ENCODE measurements at places on chromosomes 2 and 18.

- no peak for DNase-seq
Measured at GRCh38 chr2:148542614-148543013, 101.9 kb upstream of the EPC2 start.

GRCh38 chr2:121570036-121570666 lies 39.5 kb downstream of the RNU4ATAC start:
- DNase-seq = no peak

DNA sequence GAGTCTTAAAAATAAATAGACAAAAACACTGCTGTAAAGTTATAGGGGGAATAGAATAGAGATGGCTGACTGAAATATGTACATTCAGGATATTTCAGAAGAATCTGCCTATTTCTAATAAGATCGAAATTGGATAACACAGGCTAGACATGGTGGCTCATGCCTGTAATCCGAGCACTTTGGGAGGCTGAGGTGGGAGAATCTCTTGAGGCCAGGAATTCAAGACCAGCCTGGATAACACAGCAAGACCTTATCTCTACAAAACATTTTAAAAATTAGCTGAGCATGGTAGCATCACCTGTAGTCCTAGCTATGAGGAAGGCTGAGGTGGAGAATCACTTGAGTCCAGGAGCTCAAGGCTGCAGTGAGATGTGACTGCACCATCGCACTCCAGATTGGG lies 146.6 kb upstream of the CCDC150 start:
- DNase-seq = no peak

GRCh38 chr2:240223631-240224030 lies 83.2 kb upstream of the OTOS start:
- no peak for DNase-seq

GRCh38 chr18:77079088-77079487 lies 53.5 kb downstream of the MBP start:
- no peak for DNase-seq

GRCh38 chr2:191045141-191045540 lies 31.2 kb upstream of the STAT1 start:
- DNase-seq = no peak

- DNase-seq = no peak
Measured at GRCh38 chr18:45962866-45963265, 4.3 kb downstream of the EPG5 start.

GRCh38 chr2:73323551-73323950 lies 30.2 kb upstream of the EGR4 start:
- DNase-seq = no peak

- DNase-seq = no peak
Measured at GRCh38 chr2:220669324-220669723, 902.8 kb downstream of the EPHA4 start.

GRCh38 chr2:181991171-181991885 lies 5.7 kb downstream of the PPP1R1C start:
- no peak for DNase-seq

GRCh38 chr2:234671716-234672115 lies 174.8 kb upstream of the ARL4C start:
- DNase-seq = no peak

DNA sequence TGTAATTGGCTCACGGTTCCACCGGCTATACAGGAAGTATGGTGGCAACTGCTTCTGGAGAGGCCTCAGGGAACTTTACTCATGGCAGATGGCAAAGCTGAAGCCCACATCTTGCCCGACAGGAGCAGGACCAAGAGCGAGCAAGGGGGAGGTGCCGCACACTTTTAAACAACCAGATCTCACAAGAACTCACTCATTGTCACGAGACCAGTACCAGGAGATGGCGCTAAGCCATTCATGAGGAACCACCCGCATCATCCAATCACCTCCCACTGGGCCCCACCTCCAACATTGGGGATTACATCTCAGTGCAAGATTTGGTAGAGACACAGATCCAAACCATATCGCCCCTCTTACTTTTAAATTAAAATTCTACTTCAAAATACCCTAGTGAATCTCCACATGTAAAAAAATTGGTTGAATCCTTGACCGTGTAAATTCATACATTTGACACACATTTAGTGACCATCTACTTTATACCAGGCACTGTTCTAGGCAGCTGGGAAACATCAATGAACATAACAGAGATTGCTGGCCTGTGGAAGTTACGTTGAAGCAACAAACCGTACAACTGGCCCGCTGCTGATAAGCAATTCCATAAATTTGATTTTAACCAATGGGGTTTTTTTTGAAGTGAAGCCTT lies 87.6 kb downstream of the ALPK2 start:
- no peak for DNase-seq

DNA sequence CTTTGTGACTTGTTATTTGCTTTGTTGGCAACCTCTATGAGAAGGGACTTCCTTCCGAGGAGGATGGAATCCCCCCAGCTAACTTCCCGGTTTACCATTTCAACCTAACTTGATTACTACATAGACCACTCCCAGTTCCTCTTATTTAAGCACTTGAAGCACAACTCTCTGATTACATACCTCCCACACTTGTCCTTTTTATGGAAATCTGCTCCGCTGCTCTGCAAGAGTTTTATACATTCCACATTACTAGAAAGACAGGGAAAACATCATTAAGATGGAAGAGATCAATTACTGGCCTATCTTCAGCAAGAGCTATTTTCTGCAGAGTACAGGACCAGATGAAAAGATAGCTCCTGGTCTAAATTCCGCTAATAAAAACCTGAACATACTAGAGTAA lies 160.0 kb upstream of the PGAP1 start:
- no peak for DNase-seq

- no peak for DNase-seq
Measured at GRCh38 chr18:11752116-11752911, 63.2 kb downstream of the GNAL start.

DNA sequence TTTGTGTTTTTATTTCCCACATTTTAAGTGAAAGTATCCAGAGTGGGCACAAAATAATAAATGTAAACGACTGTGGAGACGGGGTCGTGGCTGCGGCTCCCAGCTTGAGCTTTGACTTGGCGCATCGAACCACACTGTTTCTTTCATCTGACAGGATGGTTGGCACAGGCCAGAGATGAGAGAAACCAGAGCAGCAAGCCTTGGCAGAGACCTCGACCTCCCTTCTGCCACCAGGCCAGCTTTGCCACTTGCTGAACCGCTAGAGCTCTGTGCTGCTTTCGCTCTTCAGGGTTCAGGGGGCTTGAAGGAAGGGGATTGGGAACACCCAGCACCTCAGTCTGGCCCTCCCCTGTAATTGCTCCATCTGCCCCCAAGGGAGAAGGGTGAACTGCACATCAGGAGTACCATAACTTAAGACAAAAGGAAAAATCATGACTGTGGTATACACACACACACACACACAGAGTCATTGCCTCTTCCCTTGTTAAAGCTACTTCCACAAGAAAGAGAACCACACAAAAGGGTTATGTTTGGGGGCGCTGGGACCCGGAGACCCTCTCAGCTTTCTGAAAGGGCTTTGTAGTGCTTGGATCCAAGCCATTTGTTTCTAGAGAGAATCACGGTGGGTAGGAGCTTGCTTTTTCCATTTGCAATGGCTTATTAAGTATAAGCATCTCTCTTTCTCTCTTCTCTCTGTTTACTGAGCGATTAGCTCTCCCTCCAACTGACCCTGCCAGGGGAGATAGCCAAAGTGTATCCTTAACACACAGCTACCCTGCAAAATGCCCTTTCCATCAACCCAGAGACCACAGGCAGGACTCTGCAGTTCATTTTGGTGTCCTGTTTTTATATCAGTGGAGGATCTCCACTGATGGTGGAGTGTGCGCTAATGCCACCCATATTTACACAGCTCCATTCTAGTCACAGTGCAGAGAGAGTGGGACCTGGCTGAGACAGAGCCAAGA lies 23.0 kb downstream of the POU3F3 start:
- DNase-seq = no peak

- no peak for DNase-seq
Measured at GRCh38 chr2:191526091-191526490, 151.8 kb upstream of the NABP1 start.

GRCh38 chr2:14418115-14418514 lies 214.4 kb upstream of the LRATD1 start:
- DNase-seq = no peak

All from GOT3 (cell line).